ENCODE measurements at places on chromosomes 3 and 15.

DNA sequence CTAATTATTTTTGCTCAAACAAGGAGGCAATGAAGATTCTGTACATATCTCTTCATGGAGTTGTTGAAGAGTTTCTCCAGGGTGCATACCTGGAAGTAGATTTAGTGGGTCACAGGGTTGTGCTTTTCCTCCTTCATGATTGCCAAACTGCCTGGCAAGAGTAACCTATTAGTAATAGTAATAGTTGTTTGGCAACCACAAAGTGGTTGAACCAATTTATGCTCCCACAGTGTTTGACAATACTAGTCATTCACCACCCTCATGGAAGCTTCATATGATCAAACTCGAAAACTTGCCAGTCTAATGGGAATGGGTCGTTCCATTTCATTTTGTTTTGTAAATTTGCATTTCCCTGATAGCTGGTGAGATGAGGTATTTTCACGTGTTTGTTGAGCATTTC, 57.8 kb downstream of the TLE3 start:
- DNase-seq = no peak

DNA sequence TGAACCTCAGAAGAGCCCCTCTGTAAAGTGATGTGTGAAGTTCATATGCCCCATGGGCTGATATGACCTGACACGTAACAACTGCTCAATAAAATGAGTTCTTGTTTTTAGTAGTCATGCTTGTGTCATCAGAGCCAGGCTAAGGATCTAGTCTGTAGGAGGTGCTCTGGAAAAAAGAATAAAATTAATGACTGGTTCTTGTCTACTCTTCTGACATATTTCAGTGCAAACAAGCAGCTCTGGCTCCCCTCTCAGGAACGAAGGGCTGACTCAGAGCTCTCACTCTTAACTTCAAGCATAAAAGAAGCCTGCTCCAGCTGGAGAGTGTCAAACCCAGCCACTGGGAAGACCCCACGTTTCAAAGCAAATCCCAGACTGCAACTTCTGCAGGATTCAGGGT, 77.0 kb downstream of the LRIG1 start:
- DNase-seq = no peak

- DNase-seq = no peak
Observed at GRCh38 chr3:70870576-70870975, 558.1 kb upstream of the MDFIC2 start.

DNA sequence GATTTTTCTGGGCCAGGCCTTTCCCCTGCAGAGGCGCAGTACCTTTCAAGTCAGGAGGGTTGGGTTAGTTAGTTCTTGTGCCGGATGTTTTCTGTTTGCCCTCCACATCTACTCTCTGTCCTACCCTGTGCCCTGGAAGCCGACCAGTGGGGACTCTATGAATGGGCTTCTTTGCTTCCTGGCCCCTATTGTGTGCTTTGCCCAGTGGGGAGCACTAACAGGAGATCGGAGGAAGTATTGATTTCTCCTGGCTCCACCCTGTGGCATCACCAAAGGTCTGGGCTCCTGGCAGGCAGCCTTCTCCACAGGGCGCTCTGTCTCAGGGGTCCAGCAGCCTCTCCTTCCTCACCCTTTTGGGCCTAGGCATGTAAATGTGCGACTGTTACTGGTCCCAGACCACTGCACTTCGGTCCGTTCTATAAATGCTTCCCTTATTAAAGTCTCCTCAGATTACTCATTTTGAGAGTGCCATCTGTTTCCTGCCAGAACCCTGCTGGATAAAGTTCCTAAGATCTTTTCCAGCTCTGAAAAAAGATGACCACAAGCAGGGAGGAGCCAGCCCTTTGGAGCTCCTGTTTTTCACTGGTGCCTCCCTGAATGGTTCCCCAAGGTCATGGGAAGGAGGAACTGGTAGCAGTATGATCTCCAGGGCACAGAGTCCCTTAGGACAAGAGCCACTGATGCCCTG, 44.5 kb downstream of the CTDSPL start:
- DNase-seq = no peak

DNA sequence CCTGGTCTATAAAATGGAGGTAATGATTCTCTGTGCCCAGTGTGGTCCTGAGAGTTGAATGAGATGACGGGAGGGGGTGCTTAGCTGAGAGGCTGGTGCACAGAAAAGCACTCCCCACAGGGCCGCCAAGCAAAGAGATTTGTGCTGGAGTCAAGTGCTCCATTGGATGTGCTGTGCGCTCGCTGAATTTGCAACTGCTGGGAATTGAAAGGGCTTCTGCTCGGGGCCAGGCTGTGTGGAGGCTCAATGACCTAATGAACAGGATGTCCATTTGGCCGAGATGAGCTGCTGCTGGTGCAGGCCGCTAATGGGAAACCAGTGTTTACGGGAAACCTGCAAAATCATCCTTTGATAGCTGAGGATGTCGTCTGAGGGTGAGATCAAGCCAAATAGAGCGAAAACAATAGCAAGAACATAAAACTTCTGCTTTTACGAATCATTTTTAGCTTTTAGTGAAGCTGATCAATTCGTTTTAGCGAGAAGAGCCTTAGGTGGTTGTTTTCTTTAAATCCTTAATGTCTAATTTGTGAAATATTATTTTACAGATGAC, 211.7 kb downstream of the GABRG3 start:
- no peak for DNase-seq

DNA sequence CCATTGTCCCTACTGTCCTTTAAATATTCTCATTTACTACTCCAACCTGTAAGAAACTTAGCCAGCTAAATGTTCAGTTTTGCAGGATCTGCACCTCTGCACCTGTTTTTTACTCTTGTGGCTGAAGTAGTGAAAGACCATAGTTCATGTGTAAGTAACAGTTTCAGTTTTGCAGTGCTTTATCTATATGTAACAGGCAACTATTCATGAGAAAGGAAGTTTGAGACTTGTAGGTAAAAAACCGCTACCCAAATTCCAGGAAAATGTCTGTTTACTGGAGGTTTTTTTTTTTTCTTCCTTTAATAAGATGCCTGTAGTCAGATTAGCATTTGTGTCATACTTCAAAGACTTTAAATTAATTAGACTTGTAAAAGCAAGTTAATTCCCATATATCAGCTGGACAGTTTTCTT, 25.4 kb upstream of the MBNL1 start:
- no peak for DNase-seq

DNA sequence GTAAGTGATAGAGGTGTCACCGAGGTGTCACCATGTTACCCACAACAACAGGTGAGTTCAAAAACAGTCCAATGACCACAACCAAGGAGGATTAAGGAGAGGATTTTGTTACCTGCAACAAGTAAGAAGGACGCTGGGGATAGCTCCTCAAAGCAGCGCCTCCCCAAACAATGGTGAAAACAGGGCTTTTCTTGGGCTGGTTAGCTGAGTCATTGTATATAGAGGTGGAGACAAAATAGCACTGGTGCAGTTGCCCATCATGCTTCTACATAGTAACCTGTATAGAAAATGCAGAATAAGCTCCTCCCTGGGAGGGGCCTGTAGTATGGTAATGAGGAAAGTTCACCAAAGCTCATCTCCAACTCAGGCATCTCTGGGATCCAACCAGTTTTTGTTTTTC, 116.9 kb upstream of the EIF1B start:
- DNase-seq = no peak

- no peak for DNase-seq
Observed at GRCh38 chr15:72923289-72923688, 129.0 kb upstream of the NEO1 start.
